GM23248 (cell line): ENCODE measurements at places on chromosomes 3 and 15.

- DNase-seq, result no peak
These were observed 14.4 kb upstream of the ACAN start for GRCh38 chr15:88788816-88789215.

DNA sequence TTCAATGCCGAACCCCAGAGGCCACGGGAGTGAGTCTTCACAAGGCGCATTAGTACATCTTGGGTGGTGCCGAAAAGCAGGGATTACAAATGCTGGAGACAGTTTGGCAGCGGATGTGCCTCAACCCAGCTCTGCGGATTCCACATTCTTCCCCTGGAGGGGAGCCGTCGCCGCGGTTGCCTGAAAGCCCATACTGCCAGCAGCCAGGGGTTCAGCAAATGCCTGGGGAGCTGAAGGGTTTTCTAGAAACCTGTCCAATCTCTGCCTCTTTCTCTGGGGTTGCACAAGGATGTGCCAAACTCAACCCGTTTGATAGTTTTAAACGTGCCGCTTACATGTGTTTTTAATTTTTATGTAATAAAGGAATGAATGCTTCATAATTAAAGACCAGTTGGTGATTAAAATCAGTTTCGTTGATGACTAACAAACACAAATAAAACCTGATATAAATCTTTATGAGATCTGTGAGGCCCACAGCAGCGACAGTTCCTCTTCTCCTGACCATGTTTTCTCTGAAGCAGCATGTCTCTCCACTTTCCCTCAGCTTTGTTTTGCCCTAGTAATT, 74.6 kb upstream of the LEKR1 start:
- peak; percentile 98 for DNase-seq

- DNase-seq, result peak; percentile 39
These were observed 36.6 kb upstream of the EPHB3 start for GRCh38 chr3:184524981-184525336.

GRCh38 chr15:35679186-35679585, 133.2 kb upstream of the DPH6 start:
- DNase-seq, result no peak

- no peak for DNase-seq
These were observed 34.1 kb downstream of the CCDC191 start for GRCh38 chr3:114022145-114022802.

GRCh38 chr3:135148398-135149020, 353.4 kb downstream of the EPHB1 start:
- no peak for DNase-seq

DNA sequence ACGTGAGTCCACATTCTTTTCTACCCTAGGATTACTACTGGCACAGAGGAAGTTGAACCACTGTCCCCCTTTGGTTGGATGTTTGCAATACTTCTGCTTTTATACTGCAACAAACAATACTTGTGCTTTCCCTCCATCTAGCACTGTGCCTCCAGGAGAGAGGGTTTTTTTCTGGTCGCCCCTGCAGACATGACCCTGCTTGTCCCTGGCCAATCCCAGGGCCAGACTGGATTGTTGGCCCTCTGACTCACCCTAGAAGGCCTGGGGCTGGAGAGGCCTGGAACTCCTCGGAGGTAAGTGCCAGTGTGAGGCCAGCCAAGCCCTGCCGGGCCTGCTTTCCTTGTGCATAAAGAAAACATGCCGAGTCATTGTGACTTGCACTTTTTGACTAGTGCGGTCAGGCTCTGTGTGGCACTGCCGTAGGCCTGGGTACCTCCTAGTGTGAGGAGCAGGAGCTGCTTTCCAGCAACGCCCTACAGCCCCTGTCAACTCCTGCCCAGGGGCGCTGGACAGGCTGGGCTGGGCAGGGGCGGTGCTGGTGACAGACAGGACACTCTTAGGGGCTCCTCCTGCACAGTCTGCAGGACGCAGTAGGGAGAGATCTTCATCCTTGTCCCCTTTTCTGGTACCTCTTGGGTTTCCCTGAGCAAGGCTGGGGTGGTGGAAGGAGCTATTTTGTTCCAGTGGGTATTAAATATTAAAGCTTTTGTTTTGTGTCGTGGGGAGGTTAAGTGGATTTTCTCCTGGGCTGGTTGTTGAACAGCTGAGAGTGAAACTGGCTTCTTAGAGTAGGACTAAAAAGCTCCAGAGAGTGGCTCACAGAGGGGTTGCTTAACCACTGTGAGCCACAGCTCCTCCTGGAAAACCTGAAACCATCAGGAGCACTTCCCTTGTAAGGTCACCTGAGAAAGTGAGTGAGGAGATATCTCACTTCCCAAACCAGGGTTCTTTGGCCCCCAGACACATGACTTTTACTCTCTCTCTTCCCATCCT, 14.4 kb upstream of the TKT start:
- DNase-seq, result peak; percentile 98

DNA sequence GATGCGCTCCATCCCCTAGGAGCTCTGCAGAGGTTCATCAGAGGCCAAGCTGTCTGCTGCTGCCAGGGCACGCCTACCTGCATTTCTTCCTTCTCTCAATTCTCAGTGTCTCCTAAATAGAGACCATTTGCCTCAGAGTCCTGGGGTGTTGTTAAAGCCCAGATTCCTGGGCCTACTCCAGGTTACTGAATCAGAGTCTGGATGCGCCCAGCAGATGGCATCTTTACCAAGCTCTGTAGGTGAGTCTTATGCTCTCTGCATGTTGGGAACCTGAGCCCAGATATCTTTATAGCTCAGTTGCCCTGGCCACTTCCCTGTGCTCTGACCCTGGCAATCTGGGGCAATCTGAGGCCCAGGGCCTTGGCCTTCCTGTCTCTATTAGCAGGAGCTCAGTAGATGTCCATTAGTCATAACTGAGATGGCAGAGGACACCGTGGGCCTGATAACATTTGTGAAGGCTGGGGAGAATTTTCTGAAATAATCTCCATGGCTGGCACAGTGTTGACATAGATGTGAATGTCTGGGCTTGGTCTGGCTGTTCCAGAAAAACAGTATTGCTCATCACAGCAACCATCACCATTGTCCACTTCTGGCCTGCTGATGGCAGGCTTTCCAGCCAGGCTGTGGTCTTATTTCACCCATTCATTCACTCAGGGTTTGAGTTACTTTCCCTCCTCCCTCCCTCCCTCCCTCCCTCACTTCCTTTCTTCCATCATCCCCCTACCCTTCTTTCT, 13.3 kb upstream of the RBP1 start:
- no peak for DNase-seq
